ENCODE measurements at places on chromosomes 12 and 14.

GRCh38 chr12:53777936-53778644 lies 26.3 kb upstream of the CISTR start:
- no peak for DNase-seq

- peak; percentile 18 for DNase-seq
Measured at GRCh38 chr14:63510538-63510937, 32.6 kb downstream of the PPP2R5E start.

DNA sequence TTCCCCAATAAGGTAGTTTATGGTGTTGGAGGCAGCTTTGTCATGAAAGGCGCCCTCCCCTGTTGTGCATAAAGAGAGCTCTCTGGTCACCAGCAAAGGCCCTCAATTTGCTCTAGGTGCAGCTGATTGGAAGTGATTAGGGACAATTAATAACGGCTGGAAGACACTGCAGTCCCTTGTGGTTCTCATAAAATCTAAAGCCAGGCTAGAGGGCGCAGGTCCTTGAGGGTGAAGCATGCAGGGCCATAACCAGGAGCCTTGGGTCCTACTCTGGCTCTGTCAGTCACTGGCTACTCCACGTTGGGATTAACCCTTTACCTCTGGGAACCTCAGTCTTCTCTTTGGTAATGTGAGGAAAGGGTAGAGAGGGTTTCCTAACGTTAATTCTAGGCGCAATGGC lies 1.9 kb downstream of the DAAM1 start:
- no peak for DNase-seq

GRCh38 chr14:99241325-99242010 lies 30.5 kb downstream of the BCL11B start:
- peak; percentile 53 for DNase-seq

DNA sequence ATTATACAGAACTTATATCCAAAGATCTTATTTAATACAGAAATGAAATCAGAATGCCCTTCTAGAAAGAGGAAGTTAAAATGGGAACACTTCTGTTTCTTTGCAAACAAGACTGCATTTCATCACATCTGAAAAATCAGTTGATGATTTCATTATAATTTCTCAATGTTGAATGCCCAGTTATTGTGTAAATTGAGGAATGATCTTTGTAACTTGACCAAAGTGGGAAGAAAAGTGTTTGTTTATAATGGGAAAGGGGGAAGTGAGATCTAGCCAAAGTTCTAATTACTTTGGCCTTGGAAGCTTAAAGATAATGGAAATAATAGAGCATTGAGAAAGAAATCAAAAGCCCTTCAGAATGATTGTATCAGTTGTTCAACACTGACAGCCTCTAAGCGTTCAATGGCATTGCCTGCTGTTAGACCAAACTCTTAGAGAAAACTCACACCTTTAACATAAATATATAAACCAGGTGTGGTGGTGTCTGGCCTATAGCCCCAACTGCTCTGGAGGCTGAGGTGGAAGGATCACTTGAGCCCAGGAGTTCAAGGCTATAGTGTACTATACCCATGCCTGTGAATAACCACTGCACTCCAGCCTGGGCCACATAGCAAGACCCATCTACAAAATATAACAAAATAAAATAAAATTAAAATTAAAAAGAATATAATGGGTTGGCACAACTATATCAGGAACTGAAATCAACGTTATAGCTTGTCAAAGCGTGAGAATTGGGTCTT lies 9.9 kb upstream of the LYZ start:
- no peak for DNase-seq

GRCh38 chr12:93146970-93147369 lies 217.9 kb upstream of the EEA1 start:
- no peak for DNase-seq

Data from CD4-positive, alpha-beta T cell treated with Interleukin-10 for 1 hour (primary cell).